ENCODE measurements at places on chromosomes 3 and 15.

GRCh38 chr3:179882292-179882691, 154.4 kb downstream of the PEX5L start:
- DNase-seq, result no peak

- DNase-seq, result no peak
Observed at GRCh38 chr15:50053055-50053856, 65.8 kb downstream of the ATP8B4 start.

DNA sequence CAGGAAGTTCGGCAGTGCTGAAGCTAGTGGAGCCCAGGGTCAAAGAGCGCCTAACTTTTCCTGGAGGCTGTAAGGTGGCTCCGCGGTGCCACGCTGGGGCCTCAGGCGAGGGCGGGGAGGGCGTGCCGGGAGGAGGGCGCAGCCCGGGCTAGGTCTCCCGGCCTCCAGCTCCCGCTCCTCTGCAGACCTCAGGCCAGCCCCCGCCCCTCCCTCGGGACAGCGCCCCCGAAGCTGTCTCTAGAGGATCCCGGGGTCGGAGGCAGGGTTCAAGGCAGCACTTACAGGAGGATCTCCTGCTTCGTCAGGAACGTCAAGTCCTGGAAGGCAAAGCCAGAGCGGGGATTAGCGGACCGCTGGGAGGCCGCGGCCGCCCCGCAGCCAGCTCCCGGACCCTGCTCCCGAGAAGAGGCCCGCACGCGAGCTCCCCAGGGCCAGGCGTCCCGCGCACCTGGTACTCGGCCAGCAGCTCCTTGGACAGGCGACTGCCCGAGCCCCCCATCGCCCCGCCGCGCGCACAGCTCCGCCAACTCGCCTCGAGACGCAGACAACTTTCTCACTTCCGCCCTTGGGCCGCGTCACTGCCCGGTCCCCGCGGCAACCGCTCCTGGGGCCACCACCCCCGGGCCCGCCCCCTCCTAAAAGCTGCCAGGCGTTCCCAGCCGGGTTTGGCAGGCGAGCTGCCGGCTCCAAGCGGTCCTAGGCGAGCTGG, at the start of gene CIB1:
Gene CIB1 (minus strand): TSS at position 555 of the 709 bp plus-strand sequence. CDS start 56 bp downstream, at position 499.
- peak; percentile 98 for DNase-seq

- DNase-seq, result no peak
Observed at GRCh38 chr3:59936472-59936871, 886.6 kb upstream of the CFAP20DC start.

- DNase-seq, result no peak
Observed at GRCh38 chr3:197464794-197465193, 91.0 kb downstream of the BDH1 start.

DNA sequence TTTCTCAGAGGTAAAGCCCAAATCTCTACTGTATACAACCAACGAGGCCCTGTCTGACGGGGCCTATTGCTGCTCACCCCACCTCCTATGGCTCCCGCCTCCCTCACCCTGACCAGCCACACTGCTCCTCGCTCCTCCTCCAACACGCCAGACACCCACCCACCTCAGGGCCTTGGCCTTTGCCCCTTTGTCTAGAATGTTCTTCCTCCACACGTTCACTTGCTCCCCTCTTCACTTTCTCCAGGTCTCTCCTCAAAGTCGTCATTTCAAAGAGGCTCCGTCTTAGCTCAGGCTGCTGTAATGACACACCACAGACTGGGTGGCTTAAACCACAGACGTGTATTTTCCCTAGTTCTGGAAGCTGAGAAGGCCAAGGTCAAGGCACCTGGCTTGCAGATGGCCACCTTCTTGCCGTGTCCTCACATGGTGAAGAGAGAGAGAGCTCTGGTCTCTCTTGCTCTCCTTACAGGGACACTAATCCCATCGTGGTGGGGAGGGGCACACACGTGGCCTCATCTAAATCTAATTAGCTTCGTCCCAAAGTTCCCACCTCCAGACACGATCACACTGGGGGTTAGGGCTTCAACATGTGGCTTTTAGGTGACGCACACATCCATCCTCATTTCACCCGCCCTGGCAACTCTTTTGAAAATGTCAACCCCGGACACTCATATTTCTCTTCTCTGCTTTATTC, 98.2 kb downstream of the TLE3 start:
- DNase-seq, result no peak

DNA sequence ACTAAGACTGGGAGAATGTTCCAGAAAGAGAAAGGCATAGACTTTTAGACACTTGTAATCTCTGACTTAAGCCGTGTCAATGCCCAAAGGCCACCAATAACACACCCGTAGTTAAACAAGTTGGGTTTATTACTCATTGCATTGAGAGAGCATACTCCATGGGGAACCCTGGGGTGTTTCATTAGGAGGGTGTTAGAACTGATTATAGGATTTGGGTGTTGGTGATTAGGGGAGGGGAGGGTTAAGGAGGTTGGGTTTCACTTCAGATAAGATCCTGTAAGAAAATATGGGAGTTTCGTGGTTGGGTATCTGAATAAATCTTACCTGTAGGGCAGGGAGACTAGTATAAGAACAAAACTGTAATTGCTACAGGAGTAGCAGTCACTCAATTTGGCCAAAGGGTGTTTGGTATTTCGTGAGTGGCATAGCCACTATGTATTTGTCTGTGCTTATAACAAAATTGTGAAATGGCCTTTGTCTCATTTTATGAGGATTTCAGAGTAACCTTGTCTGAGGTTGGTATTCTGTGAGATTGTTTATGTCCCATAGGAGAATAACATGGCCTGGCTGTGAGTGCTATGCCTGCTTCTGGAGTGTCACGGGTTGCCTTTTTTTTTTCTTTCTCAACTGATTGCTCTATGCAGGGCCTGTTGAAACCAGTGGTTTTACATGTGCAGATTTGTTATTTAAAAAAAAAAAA, 2.9 kb downstream of the HACD3 start:
- DNase-seq, result no peak

DNA sequence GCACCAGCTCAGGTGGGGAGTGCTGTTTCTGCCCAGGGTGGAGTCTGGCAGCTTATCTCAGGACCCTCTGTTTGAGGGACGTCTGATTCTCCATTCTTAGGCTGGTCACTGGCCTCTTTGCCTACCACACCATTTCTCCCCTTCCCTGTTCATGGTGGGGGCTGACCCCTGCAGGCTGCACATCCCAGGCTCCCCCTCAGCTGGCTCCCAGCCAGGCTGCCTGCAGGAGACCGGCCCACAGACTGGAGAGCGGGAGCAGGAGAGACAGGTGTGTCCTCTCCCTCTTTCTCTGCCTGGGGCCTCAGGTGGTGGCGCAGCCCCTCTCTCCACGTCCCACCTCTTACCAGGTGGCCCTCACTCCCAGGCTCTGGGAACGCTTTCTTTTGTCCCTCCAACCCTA, 60.8 kb downstream of the RAB11A start:
- no peak for DNase-seq

GRCh38 chr3:21484828-21485144, 266.2 kb downstream of the ZNF385D start:
- no peak for DNase-seq

- DNase-seq, result no peak
Observed at GRCh38 chr15:39031596-39031995, 467.0 kb upstream of the RASGRP1 start.

DNA sequence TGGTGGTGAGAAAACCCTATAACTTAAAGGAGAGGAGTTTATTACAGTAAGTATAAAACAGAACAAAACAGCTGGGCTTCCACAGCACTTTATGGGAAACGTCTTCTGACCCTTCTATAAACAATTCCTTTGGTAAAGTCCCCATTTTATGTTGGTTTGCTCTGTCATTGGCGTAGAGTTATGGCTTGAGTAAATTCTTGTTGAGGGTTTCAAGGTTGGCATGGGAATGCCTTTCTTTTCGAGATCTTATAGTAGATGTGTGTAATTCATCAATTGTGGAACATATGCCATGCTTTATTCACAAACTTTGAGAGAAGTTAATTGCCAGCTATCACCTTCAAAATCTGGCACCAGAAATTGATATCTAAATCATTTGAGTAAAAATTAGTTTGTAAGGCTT, 11.6 kb upstream of the CHL1 start:
- DNase-seq, result no peak

DNA sequence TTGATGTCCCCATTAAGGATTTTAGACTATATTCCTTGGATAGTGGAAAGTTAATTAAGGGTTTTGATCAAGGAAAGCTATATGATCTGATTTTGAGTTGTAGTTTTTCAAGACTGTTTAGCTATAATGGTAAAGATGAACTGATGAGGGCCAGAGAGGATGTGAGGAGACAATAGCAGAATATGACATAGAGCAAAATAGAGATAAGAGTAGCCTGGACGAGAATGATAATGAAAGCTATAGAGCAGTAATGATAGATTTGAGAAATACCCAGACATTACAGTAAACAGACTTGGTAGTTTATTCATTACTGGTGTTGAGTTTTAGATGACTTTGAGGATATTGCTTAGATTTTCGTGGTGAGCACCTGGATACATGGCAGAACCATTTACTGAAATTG, 3.8 kb downstream of the SUCNR1 start:
- DNase-seq, result no peak

DNA sequence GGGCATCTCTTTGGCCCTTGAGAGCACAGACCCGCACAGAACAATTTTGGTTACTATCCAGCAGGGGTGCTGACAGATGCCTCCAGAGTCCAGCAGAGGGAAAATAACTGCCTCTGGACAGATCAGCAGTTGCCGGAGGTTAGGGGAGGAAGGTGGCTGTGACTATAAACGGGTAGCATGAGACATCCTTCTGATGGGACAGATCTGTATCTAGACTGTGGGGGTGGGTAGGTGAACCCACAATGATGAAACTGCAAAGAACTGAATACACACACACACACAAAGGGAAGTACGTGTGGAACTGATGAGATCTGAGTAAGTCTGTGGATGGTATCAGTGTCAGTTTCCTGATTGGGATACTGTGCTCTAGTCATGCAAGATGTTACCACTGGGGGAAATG, 21.2 kb downstream of the ADAMTS7 start:
- no peak for DNase-seq

GRCh38 chr3:109098079-109098644, 19.8 kb downstream of the MORC1 start:
- no peak for DNase-seq

DNA sequence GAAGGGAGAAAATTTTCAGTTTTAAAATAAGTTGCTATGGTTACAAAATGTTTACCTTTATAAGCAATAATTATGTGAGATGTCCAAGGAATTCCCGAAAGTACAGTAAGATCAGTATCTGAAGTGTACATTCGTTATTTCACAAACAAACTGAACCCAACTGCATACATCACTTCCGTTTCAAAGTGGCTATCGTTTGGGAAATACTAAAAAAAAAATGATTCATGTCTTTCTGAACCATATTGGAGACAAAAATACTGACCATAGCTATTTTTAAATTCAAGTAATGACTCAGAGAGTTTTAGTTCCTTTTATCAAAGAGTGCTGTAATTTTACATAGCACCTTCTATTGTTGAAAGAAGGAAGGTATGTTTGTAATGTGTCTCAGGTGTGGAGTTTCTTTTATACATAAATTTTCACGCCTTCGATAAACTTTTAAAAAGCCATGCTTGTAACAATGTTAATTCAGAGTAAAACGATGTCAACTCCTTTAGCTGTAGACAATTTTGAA, 8.0 kb upstream of the ANKRD28 start:
- no peak for DNase-seq

- no peak for DNase-seq
Observed at GRCh38 chr3:58098531-58098930, 90.3 kb downstream of the FLNB start.

DNA sequence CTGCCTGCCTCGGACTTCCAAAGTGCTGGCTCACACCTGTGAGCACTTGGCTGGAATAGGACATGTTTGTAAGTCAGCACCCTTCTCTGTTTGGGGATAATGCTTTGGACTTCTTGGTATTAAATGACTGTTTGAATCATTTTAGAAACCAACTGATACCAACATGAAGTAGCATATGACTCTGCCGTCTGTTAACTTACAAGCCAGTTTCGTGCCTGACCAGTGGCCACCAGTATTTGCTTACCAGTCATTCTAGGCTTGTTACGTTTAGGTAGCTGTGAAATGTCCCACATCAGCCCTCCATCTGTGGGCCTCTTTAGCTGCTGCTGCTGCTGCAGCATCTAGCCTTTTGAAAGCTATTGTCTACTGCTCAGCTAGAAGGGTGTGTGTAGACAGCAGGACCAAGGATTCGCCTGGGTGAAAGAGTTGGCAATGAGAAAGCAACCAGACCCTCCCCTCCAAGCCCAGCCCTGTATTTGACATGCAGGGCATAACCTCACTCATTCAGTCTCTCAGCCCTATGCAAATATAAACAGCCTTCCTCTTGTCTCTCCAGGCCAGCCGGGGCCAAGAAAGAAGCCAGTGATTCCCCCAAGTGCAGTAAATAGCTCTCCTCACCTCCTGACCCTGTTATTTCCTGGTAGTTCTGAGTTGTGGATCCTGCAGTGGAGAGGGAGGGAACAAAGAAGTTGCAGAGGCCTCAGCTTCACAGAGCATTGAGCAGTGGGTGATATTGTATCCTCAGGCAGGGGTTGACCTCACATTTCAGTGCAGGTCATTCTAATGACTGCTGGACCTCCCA, 51.0 kb downstream of the NKIRAS1 start:
- DNase-seq, result no peak

DNA sequence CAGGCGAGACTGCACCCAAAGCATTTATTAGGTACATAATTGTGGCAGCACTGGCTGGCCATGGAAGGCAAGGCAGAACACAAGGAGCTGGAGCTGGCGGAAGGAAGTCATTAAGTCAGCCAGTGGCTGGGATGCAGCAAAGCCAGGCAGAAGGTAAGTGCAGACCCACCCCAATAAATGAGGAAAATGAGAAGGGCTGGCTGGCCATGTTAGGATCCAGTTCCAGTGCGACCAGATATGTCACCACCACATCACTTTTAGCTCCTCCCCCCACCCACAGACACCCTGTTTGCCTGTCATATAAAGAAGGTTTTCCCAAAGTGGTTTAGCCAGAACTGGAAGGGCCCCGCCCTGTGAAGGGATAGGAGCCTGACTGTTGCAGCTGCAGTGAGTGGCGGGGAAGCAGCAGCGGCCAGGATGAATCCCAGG, at the start of gene FURIN:
Gene FURIN (plus strand): TSS at position 328 of the 429 bp plus-strand sequence. CDS start 7,153 bp downstream, outside the sequence.
- DNase-seq, result no peak

DNA sequence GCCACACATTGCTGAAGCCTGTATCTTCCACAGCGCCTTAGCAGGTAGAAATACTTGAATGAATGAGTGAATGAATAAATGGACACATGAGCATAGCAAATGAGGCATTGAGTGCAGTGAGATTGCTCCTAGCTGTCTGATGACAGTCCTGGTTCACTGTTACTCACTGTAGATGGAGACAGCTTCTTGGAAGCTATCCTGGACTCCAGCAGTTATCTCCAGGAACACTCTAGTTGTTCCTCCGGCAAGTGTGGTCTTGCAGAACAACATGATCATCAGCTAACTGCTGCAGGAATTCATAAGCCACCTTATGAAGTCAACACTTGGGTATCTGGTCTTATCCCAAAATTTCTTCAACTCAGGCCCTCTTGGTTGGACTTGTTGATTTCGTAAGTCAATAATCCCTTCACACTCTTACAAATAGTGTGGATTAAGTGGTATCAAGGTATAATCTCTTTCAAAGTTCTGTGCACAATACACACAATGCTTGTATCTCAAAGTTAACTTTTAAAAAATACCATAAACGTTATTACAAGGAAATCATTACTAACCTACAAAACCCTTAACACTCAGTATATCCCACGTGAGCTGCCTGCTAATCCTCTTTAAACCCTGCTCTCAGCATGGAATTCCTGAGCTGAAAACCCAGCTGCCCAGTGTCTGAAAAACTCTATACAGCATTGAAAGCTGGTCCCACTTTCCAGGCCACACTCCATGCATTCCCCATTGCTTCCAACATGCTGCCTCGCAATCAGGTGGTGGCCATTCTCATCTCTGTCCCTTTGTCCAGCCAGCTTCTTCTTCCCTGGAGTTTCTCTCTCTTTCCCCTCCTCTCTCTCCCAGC, 14.4 kb upstream of the ZBTB38 start:
- no peak for DNase-seq

- DNase-seq, result no peak
Observed at GRCh38 chr15:57216288-57216687, 160.0 kb upstream of the CGNL1 start.

Measured in CD4-positive, alpha-beta T cell treated with Interferon gamma for 1 hour (primary cell).